ENCODE measurements at places on chromosomes 2 and 18.

DNA sequence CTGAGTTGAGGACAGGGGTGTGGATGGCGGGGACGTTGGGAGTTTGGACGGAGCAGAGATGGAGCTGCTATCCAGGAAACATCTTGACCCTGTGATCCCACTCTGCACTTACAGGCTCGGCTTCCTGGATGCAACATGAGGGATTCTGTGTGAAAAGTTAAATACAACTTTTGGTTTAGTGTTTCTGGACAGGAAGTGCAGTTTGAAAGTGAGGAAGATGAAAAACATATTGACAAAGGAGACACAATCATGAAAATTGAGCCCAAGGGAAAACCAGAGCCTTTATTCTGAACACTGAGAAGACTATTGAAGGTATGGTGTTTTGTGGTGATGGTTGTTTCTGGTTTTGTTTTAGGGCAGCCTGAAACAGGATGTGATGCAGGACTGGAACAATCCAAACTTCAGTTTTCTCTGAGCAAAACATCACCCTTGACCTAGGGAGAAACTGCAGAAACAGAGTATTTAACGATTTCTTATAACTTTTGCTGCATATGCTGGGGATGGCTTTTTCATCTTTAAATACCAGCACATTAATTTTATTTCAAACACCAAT is 76.5 kb upstream of the RFX8 start:
- DNase-seq, result no peak

- no peak for DNase-seq
Measured at GRCh38 chr2:126575631-126576030, 80.3 kb upstream of the GYPC start.

GRCh38 chr2:167135706-167136105 is 247.4 kb downstream of the XIRP2 start:
- no peak for DNase-seq

DNA sequence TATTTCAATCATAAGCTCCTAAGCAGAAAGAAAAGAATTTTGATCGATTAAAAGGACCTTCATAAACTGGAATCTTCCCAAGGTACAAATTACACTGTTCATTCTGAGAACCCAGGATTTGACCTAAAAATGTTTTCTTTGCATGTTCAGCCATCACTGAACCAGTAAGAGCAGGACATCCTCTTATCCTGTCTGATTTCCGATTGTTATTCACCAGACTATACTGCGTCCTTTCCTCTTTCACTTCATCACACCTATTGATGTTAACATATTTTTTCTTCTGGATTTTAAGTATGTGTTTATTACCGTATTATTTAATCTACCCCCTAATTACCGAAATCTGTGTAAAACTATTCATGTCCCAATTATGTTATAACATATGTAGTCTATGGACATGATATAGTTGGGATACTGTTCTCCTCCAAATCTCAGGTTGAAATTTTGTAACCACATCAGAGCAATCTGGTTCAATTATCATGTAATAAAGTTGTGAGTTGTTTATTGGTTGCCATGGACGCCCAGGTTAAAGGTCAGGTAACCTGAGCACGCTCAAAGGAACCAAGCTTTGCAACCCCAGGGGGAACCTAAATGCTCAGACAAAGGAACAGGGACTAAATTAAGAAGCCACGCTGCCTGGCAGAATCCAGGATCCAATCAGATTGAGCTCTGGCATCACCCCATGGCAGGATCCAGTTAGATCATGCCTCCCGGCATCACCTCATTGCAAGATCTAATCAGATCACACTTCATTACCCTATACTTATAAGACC is 11.6 kb upstream of the TBC1D8 start:
- no peak for DNase-seq

- DNase-seq, result no peak
Measured at GRCh38 chr2:113850687-113851086, 39.2 kb upstream of the ACTR3 start.

DNA sequence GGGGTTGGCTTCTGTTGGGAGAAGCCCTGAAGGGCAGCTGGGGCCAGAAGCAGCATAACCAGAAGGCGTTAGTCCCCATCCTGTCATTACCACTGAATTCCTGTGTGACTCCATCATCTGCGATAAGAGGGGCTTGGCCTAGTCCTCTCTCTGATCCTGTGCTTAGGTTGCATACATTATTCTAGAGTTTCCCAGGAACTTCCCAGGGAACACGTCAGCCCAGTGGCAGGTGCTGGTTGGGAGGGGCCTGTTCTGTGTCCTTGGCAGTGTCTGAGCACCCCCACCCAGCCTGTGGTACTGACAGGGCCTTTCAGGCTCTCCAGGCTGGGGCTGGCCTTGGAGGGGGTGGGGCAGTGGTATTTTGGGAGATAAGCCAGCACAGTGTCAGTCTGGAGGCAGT is 4.5 kb upstream of the TOGARAM2 start:
- DNase-seq, result no peak

GRCh38 chr2:234920836-234921235 is 31.0 kb upstream of the SH3BP4 start:
- no peak for DNase-seq

DNA sequence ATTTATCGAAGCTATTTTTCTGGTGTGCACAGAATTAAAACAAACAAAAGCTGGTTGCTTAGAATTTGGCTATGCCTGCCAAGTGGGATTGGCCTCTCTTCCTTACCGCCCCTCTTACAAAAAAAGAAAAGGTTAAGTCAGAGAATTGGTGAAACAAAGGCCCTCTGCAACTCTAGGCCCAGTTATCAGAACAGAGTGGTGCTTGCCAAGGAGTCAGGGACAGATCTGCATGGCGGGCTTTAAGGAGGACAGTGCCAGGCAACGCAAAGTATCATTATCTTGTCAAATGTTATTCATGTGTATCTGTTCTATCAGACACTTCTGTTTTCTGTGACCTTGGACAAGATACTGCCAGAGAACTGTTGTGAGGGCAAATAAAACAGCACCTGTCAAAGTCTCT is 78.3 kb downstream of the TGIF1 start:
- no peak for DNase-seq

GRCh38 chr18:32152705-32153448 is 37.0 kb upstream of the MEP1B start:
- no peak for DNase-seq

DNA sequence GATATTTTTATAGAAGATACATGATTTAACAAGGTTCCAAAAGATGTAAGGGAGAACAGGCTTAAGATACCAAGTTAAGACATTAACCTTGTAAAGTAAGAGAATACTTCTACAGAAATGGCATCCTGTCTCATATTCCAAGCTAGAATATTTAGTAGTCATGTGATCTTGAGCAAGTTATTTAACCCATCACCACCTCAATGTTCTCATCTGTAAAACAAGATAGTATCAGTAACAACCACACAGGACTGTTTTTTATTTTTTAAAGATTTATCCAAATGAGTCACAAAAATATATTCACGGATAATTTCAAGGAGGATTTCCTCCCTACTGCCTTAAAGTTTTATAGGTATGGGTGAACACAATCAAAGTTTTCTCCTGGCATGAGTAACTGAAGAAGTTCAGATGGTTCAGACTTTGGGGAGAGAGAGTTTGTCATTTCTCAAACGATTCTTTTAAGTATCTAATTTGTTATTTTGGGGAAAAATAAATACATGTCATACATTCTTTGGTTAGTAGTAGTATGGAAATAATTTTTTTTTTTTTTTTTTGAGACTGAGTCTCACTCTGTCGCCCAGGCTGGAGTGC is 25.9 kb downstream of the ROCK1 start:
- no peak for DNase-seq

DNA sequence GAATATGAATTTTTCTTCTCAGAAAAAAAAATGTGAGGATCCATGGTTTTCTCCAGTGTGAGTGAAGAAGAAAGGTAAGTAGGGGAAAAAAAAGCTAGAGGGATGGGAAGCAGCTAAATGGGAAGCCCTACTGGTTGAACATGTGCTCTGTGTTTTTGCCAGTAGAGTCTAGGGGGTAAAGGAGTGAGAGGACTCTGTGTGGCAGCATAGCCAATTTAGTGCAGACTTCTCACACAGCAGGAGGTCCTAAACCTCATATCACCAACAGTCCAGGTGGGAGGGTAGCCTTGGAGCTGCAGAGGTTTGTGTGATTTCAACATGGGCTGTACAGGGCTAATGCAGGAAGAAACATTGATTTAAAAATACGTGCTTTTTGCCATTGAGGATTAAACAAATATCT is 334.5 kb upstream of the SPHKAP start:
- no peak for DNase-seq

- no peak for DNase-seq
Measured at GRCh38 chr2:26724784-26725520, 32.4 kb downstream of the KCNK3 start.

DNA sequence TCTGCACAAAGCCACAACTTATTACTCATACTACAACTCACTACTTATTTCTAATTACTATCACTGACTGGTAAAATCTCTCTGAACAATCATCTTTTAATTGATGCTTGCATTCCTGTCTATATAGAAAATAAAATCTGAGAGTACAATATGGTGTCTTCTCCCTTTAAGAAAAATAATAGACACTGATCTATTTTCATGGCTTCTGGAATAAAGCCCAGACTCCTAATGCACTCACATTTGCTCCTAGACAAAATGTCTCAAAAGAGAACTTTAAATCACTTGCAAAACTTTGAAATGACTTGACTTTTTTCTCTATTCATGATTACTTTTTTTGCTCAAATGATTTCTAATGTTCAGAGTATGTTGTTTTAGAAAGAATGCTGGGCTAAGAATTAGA is 28.7 kb downstream of the ESCO1 start:
- no peak for DNase-seq

DNA sequence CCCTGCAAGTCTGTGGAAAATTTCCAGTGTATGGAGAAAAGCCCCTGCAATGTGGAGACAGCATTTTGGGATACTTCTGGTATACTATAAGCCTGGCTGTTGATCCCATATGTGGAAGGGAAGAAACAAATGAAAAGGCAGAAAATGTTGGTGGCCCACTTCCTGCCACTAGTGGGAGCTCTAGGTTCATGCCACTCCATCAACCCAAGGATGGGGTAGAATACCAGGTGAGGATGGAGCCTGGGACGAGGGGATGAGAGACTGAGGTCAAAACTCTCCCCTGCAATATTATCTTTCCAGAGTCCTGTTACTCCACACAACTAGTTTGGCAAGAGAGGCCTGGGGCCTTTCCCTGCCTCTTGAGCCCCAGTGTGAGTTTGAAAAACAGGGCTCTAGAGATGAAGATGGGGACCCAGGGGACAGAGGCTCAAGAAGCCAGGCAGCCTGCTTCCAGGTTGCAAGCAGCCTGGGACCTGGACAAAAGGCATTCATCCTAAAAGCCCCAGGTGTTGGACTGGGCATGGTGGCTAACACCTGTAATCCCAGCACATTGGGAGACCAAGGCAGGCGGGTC is 31.9 kb downstream of the BMP10 start:
- no peak for DNase-seq

GRCh38 chr2:135299658-135300244 is 231.3 kb downstream of the ZRANB3 start:
- DNase-seq, result no peak
